ENCODE measurements at places on chromosomes 11 and 22. TPM values are rescaled to one million over a fixed set of nuclear protein-coding genes. Genes with fewer than 3 reads are reported as not detected.

The DTX4 gene
- 0.18 TPM for total RNA-seq

The SESN3 gene
- total RNA-seq = 29.1 TPM

The OTOG gene
- total RNA-seq = not detected

The PRDM10 gene
- 15.9 TPM for total RNA-seq

The TRIM68 gene
- total RNA-seq = 12.3 TPM

The NPAS4 gene
- total RNA-seq = 0.18 TPM

The ME3 gene
- 0.66 TPM for total RNA-seq

The PPP2R1B gene
- 56.4 TPM for total RNA-seq

The ATXN10 gene
- 106 TPM for total RNA-seq

The TRIM49D2 gene
- total RNA-seq = not detected

The CXCR5 gene
- 0.18 TPM for total RNA-seq

The SLC25A45 gene
- 28.2 TPM for total RNA-seq

The MRGPRX3 gene
- not detected for total RNA-seq

The PRDX5 gene
- 106 TPM for total RNA-seq

The SEPTIN3 gene
- 0.37 TPM for total RNA-seq

The OR5AK2 gene
- not detected for total RNA-seq

The CCDC89 gene
- total RNA-seq = 0.63 TPM

The KCTD14 gene
- 0.21 TPM for total RNA-seq

The APOA5 gene
- not detected for total RNA-seq

The POTEH gene
- not detected for total RNA-seq

The TCN2 gene
- 0.34 TPM for total RNA-seq

The C11orf16 gene
- not detected for total RNA-seq

The PRR33 gene
- total RNA-seq = 0.08 TPM

The SIK2 gene
- 8.9 TPM for total RNA-seq

The MARK2 gene
- 62.1 TPM for total RNA-seq

The ZNRF3 gene
- 1.2 TPM for total RNA-seq

The LARGE2 gene
- 0.71 TPM for total RNA-seq

The RPS6KA4 gene
- total RNA-seq = 42.3 TPM

The TREH gene
- not detected for total RNA-seq

The FIBIN gene
- total RNA-seq = not detected

The GNAZ gene
- total RNA-seq = 0.26 TPM

Measured in activated CD8-positive, alpha-beta T cell treated with anti-CD3 and anti-CD28 coated beads, Interleukin-2, amount 10 ng/mL, durations not matched to agents 7 days and 5 days (primary cell).